ENCODE measurements at places on chromosomes 7 and 10. TPM values are rescaled to one million over a fixed set of nuclear protein-coding genes. Genes with fewer than 3 reads are reported as not detected.

FXYD4 gene
- total RNA-seq = 3.1 TPM

- peaks cover 4% of the 10 kb centered on the region for H3K4me1 ChIP-seq
- H3K36me3 ChIP-seq = no peaks in the 10 kb centered on the region
- H3K27ac ChIP-seq = no peak overlapping the region
Observed at GRCh38 chr10:43794181-43794815, 145.6 kb upstream of the ZNF32 start.

CDHR1 gene
- total RNA-seq = 0.93 TPM

VPS37D gene
- 12.9 TPM for total RNA-seq

DNA sequence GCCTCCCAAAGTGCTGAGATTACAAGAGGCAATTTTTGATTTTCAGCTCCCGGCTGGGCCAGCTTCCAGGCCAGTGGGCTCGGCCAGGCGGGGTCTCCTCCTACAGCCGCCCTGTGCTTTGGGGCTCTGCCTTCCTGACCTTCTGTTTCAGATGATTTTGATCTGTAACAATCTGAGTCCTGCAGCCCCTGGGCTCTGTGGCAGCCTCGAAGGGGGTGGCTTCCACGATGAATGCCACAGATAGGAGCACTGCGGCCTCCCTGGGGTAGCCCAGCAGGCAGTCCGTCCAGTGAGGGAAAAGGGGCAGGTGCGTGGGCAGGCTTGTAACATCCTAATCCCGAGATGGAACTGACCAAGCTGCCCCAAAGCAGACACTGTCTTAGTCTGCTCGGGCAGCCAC is 177.5 kb downstream of the DNAJB6 start:
- H3K36me3 ChIP-seq = no peaks in the 10 kb centered on the region
- no peak for DNase-seq
- peaks cover 10% of the 10 kb centered on the region for H3K27me3 ChIP-seq
- H3K27ac ChIP-seq = no peak overlapping the region
- H3K4me3 ChIP-seq = no peak overlapping the region

- DNase-seq = peak; percentile 62
- no peaks in the 10 kb centered on the region for H3K4me1 ChIP-seq
- H3K27me3 ChIP-seq = no peaks in the 10 kb centered on the region
- H3K27ac ChIP-seq = no peak overlapping the region
- no peak overlapping the region for H3K4me3 ChIP-seq
Observed at GRCh38 chr7:44281811-44282600, 43.4 kb downstream of the CAMK2B start.

GRCh38 chr7:22027475-22027874 is 81.8 kb upstream of the CDCA7L start:
- no peak overlapping the region for H3K27ac ChIP-seq
- no peak for DNase-seq
- no peak overlapping the region for H3K4me3 ChIP-seq
- H3K4me1 ChIP-seq = peaks cover 5% of the 10 kb centered on the region
- H3K27me3 ChIP-seq = peaks cover 5% of the 10 kb centered on the region

TEX47 gene
- total RNA-seq = not detected

IFIT1B gene
- total RNA-seq = not detected

DNA sequence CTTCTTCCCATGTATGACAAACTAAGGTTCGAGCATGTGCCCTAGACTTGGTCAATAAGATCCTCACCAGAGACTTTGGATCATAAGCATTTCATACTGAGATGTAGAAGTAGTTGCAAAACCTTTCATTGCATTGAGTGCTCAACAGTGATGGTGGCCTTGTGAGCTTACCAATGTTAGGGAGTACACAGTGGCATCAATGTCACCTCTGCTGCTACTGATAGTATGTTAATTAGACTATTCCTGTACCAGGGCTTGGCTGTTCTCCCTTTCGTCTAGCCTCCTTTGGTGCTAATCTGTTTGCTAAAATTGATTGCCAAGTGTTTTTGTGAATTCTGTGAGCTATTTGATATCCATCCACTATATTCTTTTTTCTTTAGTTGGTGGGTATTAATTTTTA is 264.5 kb upstream of the SEMA3C start:
- H3K4me1 ChIP-seq = no peaks in the 10 kb centered on the region
- H3K4me3 ChIP-seq = no peak overlapping the region
- peaks cover 3% of the 10 kb centered on the region for H3K36me3 ChIP-seq

- H3K27ac ChIP-seq = no peak overlapping the region
- peaks cover 23% of the 10 kb centered on the region for H3K27me3 ChIP-seq
- peaks cover 15% of the 10 kb centered on the region for H3K4me1 ChIP-seq
- no peak overlapping the region for H3K4me3 ChIP-seq
Observed at GRCh38 chr10:128704716-128705115, 578.5 kb upstream of the MKI67 start.

MEOX2 gene
- total RNA-seq = 3.0 TPM

RARRES2 gene
- total RNA-seq = 109 TPM

GHITM gene
- total RNA-seq = 114 TPM

MARVELD1 gene
- 16.8 TPM for total RNA-seq

TMEM196 gene
- 0.68 TPM for total RNA-seq

All from type B pancreatic cell (in vitro differentiated cells).